ENCODE measurements at places on chromosomes 4 and X.

DNA sequence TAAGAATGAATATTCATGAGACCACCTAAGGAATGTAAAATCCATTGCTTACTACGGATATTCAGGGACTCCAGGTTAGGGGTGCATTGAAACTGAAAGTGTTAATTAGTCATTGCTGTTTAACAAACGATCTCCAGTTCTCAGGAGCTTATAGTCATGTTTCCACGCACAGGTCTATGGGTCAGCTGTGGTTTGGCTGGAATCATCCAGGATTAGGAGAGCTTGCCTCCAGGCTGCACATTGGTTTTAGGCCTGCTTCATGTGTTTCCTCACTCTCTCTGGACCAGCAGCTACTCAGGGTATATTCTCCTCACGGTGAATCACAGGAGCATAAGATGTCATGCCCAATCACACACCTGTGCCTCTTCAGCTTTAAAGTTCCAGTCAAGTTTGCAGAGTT is 98.9 kb downstream of the ATXN3L start:
- no peak for DNase-seq

- peak; percentile 52 for DNase-seq
Measured at GRCh38 chr4:3369781-3370674, 71.7 kb upstream of the HGFAC start.

DNA sequence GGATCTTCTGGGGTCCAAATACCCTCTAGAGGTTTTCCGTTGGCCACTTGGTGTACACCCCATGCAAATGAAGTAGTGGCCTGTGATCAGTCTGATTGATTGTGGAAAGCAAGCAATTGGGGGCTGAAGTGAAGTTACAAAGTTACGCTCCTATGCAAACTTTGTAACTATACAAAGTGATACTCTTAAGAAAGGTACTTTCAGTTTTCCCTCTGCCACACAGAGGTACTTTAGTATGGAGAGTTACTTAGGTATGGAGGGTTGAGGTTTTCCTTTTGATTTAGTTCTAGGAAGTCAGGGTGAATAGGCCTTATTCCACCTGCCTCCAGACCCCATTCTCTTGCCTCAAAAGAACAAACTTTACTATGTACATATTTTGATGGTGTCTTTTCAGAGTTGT is 28.7 kb downstream of the STAG2 start:
- DNase-seq, result no peak

- DNase-seq, result no peak
Measured at GRCh38 chr4:53991821-53992220, 72.6 kb downstream of the CHIC2 start.

- peak; percentile 11 for DNase-seq
Measured at GRCh38 chrX:136259543-136259942, 8.3 kb upstream of the MAP7D3 start.

- no peak for DNase-seq
Measured at GRCh38 chrX:105191878-105192277, 28.6 kb downstream of the TEX13A start.

- DNase-seq, result no peak
Measured at GRCh38 chr4:64614276-64614675, 205.0 kb upstream of the TECRL start.

DNA sequence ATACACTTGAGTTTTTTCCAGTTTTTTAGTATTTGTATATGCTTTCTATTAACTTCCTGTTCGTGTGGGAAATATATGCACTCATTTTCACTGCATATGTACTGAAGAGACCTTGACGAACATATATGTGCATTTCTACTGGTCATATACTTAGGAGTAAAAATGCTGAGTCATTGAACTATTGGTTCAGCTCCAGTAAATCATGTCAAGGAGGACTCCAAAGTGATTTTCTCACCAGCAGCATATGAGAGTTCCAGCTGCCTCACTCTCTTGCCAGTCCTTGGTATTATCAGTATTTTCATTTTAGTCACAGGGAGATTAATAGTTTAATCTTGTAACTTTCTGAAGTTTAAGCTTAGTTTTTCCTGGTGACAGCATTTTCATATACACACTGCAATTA is 2750.2 kb downstream of the ARAP2 start:
- DNase-seq, result no peak

GRCh38 chr4:42673082-42673425 is 16.1 kb upstream of the ATP8A1 start:
- no peak for DNase-seq

DNA sequence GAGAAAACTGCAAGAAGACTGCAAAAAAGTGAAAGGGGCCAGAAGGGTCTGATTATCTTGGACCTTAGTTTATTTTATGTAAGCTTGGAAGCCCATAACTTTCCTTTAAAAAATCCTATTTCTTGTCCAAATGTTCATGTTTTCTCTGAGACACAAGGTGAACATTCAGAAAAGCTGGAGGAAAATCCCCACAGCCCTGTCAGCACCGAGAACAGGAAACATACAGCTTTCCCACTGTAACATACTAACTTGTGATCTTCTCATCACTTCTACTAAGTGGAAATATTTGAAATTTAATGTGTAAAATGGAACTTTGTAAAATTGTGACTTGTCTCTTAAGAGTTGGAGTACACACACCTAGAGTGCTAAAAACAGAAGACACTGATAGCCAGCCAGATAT is 21.3 kb downstream of the GPR174 start:
- DNase-seq, result no peak

GRCh38 chr4:71184195-71184781 is 154.5 kb upstream of the SLC4A4 start:
- peak; percentile 71 for DNase-seq

DNA sequence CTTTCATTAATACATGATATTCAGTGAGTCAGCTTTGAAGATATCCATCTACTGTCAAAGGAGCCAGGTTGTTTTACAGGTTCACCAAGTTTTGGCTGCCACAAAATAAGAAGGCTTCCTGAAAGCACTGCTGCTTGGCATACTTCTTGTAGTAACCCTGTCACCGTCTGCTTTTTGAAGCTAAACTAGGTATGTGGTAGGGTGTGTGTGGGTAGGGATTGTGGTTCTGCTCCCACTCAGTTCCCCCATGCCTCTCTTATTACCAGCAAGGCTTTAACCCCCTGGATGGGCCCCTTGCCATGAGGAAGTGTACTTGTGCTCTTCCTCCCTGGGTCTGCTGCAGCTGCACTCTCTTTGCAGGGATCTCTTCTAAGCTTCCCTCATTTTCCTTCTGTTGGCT is 191.2 kb downstream of the BANK1 start:
- DNase-seq, result no peak

DNA sequence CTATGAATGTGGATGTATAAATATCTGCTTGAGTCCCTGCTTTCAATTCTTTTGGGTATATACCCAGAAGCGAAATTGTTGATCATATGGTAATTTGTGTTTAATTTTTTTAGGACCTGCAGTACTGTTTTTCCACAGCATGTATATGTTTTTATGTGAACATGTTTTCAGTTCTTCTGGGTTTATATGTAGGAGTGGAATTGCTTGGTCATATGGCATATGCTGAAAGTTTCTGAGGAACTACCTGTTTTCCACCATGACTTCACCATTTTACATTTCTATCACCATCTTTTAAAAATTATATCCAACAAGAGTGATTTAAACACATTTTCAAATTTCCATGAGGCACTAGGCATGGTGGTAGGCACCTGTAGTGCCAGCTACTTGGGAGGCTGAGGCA is 8.2 kb downstream of the PPAT start:
- no peak for DNase-seq

DNA sequence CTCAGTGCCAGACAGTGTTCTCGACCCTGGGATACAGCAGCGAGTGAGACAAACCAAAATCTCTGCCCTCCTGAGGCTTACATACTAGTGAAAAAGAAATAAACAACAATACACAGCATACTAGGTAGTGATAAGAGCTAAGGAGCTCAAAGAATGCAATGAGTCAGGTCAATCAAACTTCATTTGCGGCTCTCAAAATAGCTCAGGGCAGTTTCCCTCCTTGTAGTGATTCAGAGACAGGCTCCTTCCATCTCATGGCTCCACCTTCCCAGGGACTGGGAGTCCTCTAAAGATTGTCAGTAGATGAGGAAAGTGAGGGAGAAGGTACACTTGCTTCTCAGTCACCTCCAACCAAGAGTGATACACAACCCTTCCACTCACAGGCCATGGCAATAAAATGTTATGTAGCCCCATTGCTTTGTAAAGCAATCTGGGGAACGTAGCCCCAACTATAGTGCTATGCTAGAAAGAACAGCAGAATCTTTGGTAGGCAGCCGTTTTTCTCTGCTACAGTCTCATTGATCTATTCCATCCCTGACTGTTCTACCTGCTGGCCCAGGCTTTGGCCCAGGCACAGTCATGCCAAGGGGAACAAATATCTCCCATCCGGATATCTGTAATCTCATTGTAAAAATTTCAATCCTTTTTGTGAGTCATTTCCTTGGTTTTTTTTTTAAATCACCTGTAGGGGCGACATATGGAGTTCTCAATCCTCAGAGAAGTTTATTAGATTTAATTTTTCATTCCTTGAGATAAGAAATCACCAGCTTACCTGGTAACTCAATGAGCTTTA is 183.1 kb upstream of the S100G start:
- no peak for DNase-seq

DNA sequence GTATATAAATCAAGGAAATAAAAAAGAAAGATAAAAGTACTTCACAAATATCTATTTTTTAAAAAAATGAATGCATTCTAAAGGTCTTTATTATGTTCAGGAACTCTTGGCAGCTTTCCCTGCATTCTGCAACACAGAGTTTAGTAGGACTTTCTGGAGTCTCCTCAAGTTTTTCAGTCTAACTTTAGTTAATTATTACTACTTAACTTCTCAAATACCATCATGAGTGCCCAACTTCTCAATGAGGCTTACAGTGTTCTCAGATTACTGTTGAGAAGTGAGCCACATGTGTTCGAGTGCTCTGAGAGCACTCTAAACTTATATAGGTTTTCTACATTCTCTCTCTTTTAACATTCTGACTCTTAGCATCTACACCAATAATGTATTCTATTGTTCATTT is 1852.9 kb upstream of the PCDH10 start:
- DNase-seq, result no peak

GRCh38 chrX:149515954-149516602 is 11.0 kb upstream of the IDS start:
- DNase-seq, result no peak

DNA sequence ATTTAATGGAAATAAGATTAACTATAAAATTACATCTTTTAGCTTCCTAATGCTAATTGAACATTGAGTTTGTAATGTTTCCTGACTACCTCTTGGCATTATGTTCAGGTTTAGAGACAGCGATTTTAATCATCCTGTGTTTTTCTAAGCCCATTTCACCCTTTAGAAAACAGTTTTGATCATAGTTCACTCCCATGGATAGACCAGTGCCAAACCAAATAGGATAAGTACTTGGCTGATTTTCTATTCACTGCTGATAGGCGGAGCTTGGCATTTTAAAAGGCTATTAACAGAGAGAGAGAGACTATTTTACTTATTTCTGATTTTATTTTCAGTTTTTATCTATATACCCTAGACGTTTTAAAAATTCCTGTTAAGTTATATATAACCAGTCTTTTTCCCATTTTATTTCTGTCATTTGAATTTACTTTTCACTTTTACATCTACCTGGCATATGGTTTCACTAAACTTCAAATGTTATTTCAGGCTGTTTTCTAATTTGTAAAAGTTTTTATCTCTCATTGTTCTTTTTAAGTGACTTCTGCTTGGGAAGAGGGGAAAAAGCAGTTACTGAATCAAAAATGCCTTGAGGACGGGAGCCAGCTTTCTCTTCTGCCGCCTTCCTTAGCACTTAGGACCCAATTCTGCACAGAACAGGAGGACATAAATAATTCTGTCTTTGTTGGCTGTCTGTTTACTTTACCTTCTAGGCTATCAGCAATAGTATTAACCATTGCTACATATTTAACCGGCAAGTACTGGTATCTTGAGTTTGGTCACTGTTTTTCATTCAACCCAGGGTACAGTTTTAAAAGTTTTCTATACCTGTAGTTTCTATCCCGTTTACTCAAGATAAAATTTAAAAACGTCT is 46.4 kb downstream of the SGMS2 start:
- DNase-seq, result no peak

DNA sequence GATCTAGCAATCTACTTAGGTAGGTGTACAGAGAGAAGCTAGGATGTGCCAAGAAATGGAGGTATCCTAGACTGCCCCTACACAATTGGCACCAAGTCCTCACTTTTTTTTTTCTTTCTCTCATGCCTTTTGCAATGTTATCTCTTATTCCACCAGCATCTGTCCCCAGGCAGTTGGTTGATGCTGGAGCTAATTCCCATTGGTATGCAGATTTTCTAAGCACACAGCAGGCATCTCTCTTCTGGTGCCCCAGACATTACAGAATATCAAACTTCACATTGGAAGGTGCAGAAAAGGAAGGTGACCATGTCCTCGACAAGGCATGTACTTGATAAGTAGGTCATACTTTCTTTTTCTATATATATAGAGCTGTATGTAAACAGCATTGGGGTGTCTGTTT is 21.6 kb downstream of the LUZP4 start:
- no peak for DNase-seq

- DNase-seq, result no peak
Measured at GRCh38 chrX:48589482-48590162, 7.7 kb upstream of the WDR13 start.

DNA sequence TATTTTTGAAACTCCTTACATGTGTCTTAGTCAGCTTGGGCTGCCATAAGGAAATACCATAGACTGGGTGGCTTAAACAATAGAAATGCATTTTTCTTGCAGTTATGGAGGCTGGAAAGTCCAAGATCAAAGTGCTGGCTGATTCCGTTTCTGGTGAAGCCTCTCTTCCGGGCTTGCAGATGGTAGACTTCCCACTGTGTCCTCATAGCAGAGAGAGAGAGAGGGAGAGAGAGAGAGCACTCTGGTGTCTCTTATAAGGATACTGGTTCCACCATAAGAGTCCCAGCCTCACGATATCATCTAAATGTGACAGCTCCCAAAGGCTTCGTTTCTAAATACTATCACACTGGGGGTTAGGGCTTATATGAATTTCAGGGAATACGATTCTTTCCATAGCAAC is 39.7 kb downstream of the ENPEP start:
- peak; percentile 2 for DNase-seq

DNA sequence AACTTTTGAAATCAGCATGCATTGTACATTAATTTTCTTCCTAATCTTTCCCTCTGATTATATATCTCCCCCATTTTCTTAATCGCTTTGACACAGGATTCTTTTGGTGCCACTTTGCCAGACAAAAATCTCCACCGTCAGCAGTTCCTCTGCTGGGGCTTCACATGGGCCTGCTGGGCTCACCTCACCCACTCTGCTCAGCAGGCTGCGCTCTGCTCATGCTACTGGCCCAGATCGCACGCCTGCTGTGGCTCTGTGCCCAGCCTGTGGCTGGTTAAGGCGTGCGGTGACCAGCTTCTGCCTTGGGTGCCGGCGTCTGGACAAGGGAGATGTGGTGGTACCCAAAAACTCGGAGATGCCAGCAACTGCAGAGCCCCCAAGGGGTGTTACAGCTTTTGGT is 31.1 kb downstream of the UCHL1 start:
- no peak for DNase-seq

- no peak for DNase-seq
Measured at GRCh38 chr4:3130826-3131225, 56.3 kb downstream of the HTT start.

DNA sequence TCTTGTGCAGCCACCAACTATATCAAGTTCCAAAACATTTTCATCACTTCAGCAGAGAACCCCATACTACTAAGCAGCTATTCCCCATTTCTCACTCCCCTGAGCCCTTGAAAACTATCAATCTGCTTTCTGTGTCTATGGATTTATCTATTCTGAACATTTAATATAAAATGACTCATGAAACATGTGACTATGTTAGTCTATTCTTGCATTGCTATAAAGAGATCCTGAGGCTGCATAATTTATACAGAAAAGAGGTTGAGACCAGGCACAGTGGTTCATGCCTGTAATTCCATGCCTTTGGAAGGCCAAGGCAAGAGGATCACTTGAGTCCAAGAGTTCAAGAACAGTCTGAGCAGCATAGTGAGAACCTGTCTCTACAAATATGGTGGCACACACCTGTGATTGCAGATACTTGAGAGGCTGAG is 10.6 kb upstream of the C1QTNF7 start:
- DNase-seq, result no peak
